T-helper 17 cell (primary cell): ENCODE measurements at places on chromosomes 3 and 15. TPM values are rescaled to one million over a fixed set of nuclear protein-coding genes. Genes with fewer than 3 reads are reported as not detected.

Gene EFL1
- 9.2 TPM for total RNA-seq

Gene CTXND1
- not detected for total RNA-seq

Gene CACNA2D3
- total RNA-seq: not detected

DNA sequence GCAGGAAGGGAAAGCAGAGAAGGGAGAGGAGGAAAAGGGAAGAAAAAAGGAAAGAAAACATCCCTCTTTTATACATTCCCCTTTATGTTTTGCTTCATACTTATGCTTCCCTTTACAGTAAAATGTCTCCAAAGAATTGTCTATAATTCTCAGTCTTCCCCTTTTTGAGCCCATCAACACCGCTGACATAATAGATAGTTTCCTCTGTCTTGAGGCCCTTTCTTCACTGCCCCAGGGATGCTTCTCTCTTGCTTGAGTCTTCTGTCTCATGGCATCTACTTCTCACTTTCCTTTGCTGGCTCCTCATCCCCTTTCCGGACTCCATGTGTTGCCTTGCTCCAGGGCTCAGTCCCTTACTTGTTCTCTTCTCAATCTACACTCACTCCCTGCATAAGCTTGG lies 99.7 kb upstream of the DAZL start:
- no peak for DNase-seq

DNA sequence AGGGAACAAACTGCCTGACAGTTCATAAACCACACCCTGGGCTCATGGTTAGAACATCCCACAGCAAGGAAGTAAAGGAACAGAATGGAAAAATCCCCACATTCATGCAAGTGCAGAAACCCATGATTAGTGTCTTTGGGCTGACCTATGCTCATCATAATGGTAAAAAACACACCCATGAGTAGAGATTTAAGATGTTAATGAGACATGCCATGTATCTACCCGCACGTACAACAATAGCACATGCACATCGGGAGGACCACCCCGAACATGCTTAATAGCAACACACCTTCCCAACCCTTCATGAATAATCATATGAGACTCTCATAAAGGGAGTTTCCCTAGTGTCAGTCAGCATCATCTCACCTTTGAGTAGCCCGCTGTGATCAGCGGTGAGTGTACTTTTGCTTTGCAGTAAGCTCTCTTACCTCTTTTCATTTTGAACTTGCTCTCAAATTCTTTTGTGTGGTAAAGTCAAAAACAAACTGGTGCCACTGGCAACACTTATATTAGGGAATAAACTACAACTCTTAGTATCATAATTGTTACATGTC lies 23.2 kb downstream of the ZBED2 start:
- DNase-seq: no peak

DNA sequence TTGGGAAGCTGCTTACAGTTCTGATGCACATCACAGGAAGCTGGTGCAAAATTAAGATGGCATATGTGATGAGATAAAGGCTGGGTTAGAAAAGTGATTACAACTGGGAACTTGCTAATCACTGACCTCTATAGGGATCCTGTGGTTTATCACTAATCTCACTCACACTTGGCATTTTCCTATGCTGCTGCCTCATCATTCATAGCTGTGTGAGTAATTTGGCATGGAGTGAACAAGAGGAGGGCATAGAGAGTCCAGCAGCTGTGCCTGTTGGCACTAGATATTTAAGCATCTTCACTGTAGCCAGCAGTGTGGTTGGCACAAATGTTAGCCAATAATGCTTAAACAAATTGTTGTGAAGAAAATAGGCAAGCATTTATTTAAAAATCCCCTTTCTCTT lies 217.7 kb upstream of the CGNL1 start:
- no peak for DNase-seq

DNA sequence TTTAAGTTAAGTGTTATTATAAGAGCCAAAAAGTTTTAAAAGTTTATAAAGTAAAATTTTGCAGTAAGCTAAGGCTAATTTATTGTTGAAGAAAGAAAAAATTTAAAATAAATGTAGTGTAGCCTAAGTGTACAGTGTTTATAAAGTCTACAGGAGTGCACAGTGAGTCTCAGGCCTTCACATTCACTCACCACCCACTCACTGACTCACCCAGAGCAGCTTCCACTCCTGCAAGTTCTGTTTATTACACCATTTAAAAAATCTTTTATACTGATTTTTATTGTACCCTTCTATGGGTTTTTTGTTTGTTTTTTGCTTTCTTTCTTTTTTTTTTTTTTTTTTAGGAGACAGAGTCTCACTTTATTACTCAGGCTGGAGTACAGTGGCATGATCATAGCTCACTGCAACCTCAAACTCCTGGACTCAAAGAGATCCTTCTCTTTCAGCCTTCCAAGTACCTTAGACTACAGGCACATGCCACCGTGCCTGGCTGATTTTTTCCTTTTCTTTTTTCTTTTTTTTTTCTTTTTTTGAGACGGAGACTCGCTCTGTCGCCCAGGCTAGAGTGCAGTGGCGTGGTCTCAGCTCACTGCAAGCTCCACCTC lies 25.9 kb downstream of the CSTA start:
- no peak for DNase-seq

GRCh38 chr3:17137321-17137826 lies 252.6 kb downstream of the PLCL2 start:
- no peak for DNase-seq

Gene XPC
- 76.4 TPM for total RNA-seq

GRCh38 chr3:151538456-151539393 lies 77.9 kb upstream of the IGSF10 start:
- DNase-seq: no peak

DNA sequence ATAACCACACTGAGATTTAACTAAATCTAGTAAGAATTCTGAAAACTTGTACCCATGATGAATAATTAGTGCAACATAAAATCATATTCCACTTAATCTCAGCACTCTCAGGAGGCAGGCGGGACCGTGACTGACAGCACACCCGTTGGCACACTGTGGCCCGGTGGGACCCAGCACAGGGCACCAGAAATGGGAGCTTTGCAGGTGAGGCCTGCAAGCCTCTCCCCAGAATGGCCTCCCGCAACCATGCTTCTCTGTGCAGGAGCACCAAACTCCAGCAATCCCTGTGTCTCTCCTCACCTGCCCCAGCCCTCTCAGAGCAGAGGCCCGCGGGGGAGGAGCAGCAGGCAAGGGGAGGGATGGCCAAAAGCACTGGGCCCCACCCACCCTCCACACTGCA lies 31.5 kb upstream of the OCA2 start:
- DNase-seq: no peak

- no peak for DNase-seq
Observed at GRCh38 chr3:149186219-149186618, 35.4 kb downstream of the CP start.

- no peak for DNase-seq
Observed at GRCh38 chr3:42652611-42653302, 740 bp upstream of the ZBTB47 start.

Gene CCR4
- 117 TPM for total RNA-seq

DNA sequence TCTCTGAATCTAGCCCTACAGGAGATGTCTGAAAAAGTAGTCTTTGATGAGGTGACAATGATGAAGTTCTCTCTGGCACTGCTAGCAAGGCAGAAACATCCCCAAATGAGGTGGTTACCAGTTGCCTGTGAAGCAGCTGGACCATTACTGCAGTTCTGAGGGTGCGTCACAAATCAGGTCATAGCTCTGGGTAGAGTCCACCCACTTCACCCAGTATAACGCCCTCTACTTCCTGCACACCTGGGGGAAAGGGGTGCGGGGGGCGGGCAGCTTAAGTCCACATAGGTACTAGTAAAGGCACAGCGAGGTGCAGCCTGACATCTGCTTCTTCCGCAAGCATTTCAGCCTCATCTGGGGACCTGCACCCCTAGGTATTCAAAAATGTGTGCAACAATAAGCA lies 13.4 kb upstream of the SATB1 start:
- DNase-seq: peak; percentile 20

- peak; percentile 15 for DNase-seq
Observed at GRCh38 chr3:129439226-129439816, 427 bp downstream of the MBD4 start.

DNA sequence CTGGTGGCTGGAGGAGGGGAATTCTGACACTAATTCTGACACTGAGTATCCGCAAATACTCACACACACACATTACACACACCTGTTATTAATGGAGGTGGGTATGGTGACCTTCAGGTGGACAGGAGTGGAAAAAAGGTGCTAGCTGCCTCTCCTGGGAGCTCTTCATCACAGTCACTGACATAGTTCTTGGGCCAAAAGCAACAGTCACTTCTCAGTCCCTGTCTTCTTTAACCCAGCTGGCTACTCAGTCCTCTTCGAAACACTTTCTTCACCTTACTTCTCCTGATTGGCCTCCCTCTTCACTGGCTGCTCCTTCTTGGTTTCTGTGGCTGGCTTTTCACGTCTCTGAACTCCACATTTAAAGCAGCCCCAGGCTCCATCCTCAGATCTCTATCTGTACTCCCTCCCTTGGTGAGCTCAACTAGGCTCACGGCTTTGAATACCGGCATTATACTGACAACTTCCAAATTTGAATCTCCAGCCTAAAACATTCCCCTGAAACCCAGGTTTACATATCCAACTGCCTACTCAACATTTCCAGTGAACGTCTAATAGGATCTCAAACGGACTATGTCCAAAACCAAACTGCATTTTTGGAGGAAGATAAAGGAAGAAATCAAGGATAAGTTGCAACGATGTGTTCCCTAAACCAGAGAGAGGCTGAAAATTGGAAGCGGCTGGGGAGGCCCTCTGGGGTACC lies 53.2 kb upstream of the HEG1 start:
- no peak for DNase-seq

DNA sequence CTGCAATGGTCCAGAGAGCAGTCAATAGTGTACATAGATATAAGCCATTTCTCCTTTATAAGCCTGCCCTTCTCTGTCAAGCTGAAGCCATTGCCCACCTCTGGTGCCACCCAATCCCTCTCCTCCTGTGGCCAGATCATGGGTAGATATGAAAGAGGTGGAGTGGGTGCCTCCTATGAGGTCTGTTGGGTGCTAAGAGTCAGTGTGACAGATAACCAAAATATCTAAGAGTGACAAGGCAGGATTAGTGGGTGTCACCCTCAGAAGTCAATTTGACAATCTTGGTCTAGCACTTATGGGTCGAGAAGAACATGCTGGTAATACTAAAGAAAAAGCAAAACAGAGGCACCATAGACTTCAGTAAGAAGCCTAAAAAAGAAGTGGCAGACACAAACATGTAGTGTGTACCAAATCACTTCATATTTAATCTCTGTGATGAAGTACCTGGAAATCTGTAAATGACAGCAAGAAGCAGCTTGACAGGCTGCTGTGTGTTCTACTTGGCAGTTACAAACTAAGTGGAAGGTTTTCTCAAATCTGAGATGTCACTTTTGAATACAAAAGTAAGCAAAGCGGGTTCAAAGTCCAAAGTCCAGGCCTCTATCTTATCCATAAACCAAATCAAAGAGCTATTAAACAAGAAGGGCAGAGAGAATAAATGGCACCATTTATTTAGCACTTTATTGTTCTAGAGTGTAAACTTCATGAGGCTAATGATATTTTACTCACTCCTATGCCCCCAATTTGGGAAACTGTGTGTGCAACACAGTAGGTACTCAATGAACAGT lies 118.9 kb upstream of the EOMES start:
- DNase-seq: no peak

- no peak for DNase-seq
Observed at GRCh38 chr15:62472616-62473299, 307.7 kb upstream of the C2CD4B start.

Gene SLC9C1
- not detected for total RNA-seq

Gene HHATL
- total RNA-seq: not detected

GRCh38 chr3:138296639-138297038 lies 33.0 kb downstream of the NME9 start:
- no peak for DNase-seq

DNA sequence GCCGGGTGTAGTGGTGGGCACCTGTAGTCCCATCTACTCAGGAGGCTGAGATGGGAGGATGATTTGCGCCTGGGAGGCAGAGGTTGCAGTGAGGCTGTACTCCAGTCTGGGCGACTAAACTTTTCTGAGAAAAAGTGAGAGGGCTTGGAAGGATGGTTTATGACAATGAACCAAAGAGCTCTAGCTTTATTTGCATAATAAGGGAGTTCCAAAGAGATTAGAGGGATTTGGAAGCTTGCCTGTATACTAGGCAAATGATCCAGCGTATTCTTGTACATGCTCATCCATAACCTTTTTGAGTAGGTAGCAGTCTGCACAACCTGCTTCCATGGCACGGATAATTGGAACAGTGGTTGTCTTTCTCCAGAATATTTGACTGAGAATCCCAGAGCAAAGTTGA lies 251.1 kb downstream of the CHL1 start:
- DNase-seq: no peak

GRCh38 chr15:100968050-100968966 lies 49.2 kb downstream of the LRRK1 start:
- no peak for DNase-seq

Gene SMCO1
- not detected for total RNA-seq

Gene CCDC39
- total RNA-seq: not detected

Gene TGM5
- total RNA-seq: not detected

DNA sequence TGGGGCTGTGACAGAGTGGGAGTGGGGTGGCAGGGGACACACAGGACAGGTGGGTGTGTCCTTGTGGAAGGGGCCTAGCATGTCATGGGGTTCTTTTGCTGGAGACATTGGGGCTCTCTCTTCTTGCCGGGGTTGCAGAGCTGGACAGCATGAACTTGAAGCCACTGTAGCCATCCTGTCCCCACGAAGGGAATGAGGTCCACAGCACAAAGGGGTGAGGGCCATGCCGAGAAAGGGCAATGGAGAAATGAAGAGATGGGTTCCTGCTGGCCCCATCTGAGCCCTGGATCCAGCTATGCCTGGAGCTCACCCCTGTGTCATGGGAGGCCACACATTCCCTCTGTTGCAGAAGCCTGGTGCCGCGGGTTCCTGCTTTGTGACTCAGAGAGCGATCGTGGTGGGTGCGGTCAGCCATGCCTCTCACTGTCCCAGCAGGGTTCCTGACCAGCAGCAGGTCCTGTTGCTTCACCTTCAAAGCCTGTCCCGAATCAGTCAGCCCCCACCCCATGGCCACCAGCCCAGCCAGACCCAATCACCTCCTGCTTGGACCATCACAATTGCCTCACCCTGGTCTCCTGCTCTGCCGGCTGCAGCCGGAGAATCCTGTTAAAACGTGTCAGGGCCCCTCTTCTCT lies 50.0 kb downstream of the DNAJB8 start:
- DNase-seq: no peak

GRCh38 chr3:42653303-42653559 lies 266 bp upstream of the ZBTB47 start:
- DNase-seq: no peak

Gene FEZF2
- not detected for total RNA-seq
